ENCODE measurements at places on chromosomes 11 and 22. TPM values are rescaled to one million over a fixed set of nuclear protein-coding genes. Genes with fewer than 3 reads are reported as not detected.

GRCh38 chr11:59766542-59767224 lies 11.5 kb downstream of the STX3 start:
- no peaks in the 10 kb centered on the region for H3K27me3 ChIP-seq
- no peak for DNase-seq
- no peak overlapping the region for H3K4me3 ChIP-seq

- H3K27ac ChIP-seq = no peak overlapping the region
- DNase-seq = no peak
- H3K4me1 ChIP-seq = no peaks in the 10 kb centered on the region
- H3K36me3 ChIP-seq = no peaks in the 10 kb centered on the region
- H3K4me3 ChIP-seq = no peak overlapping the region
- no peaks in the 10 kb centered on the region for H3K27me3 ChIP-seq
These were observed 32.9 kb downstream of the CDON start for GRCh38 chr11:126029805-126030204.

- peaks cover 48% of the 10 kb centered on the region for H3K36me3 ChIP-seq
- no peaks in the 10 kb centered on the region for H3K27me3 ChIP-seq
- no peak for DNase-seq
- H3K4me1 ChIP-seq = peaks cover 75% of the 10 kb centered on the region
These were observed 20.5 kb upstream of the SORL1-AS1 start for GRCh38 chr11:121473064-121473777.

DNA sequence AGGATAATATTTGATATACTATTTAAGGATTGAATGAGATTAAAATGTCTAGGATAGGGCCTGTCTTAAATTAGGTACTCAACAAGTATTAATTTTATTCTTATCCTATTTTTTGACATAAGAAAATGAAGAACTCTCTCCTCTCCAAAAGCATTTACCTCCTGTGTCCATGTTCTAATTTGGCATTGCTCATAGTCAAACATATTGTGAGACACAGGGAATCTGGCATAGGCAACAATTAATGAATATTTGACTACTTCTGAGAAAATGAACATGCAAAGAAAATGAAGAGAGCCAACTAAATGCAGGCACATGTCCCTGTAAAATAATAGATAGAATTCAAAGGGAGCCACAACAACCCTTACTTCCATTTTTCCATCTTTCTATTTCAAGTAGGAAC lies 198.5 kb upstream of the C11orf87 start:
- no peak for DNase-seq
- H3K36me3 ChIP-seq = no peaks in the 10 kb centered on the region
- no peak overlapping the region for H3K27ac ChIP-seq
- no peak overlapping the region for H3K4me3 ChIP-seq
- H3K4me1 ChIP-seq = no peaks in the 10 kb centered on the region
- H3K27me3 ChIP-seq = no peaks in the 10 kb centered on the region

- no peaks in the 10 kb centered on the region for H3K27me3 ChIP-seq
- H3K4me1 ChIP-seq = peaks cover 29% of the 10 kb centered on the region
- no peak for DNase-seq
- H3K36me3 ChIP-seq = no peaks in the 10 kb centered on the region
- H3K27ac ChIP-seq = peak within 1 kb of the TSS; percentile 79
These were observed at the start of gene DLG2 for GRCh38 chr11:85627332-85627997. TSS of gene DLG2 (minus strand) at chr11:85627344.

- H3K27me3 ChIP-seq = no peaks in the 10 kb centered on the region
- H3K36me3 ChIP-seq = peaks cover 12% of the 10 kb centered on the region
- DNase-seq = peak; percentile 21
- peaks cover 18% of the 10 kb centered on the region for H3K4me1 ChIP-seq
These were observed at the start of gene INPPL1 for GRCh38 chr11:72224564-72225410. TSS of gene INPPL1 (plus strand) at chr11:72224767. CDS start at chr11:72224985, 218 bp downstream.

DNA sequence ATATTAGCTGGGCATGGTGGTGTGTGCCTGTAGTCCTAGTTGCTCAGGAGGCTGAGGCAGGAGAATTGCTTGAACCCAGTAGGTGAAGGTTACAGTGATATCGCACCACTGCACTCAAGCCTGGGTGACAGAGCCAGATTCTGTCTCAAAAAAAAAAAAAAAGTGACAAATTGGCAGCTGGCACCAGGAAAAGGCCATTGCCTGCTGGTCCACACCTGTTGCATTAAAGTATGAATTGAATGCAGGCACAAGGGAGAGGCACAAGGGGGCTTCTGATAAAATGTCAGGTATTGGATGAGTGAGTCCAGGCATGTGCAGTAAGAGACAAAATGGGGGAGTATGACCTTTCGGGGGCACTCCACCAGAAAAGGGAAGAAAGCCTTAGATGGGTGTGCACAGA lies 28.2 kb downstream of the ZNF70 start:
- H3K4me1 ChIP-seq = no peaks in the 10 kb centered on the region
- no peaks in the 10 kb centered on the region for H3K36me3 ChIP-seq
- no peak overlapping the region for H3K27ac ChIP-seq
- DNase-seq = no peak

The CCDC87 gene
- 0.27 TPM for total RNA-seq

The ANO3 gene
- not detected for total RNA-seq

The OR51T1 gene
- not detected for total RNA-seq

- H3K27ac ChIP-seq = peak overlapping the region; percentile 78
- peaks cover 23% of the 10 kb centered on the region for H3K4me1 ChIP-seq
- H3K36me3 ChIP-seq = no peaks in the 10 kb centered on the region
- H3K4me3 ChIP-seq = peak overlapping the region; percentile 94
These were observed 2.0 kb downstream of the KDM2A start for GRCh38 chr11:67120881-67121710.

DNA sequence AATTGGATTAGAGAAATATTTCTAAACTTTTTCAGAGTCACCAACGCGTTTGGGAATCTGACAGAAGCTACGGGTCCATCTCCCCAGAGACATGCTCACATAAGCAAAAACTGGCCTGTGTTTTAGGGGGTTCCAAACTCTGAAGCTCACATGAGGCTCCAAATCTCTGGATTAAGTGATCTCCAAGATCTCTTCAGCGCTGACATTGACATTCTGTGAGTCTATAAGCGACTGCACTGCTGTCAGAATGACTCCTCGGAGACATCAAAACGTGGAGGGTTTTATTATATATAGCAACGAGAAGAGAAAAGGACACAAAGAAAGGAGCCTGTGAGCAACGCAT lies 642 bp upstream of the SIK2 start:
- H3K4me3 ChIP-seq = peak overlapping the region; percentile 57
- peak overlapping the region; percentile 71 for H3K27ac ChIP-seq
- no peak for DNase-seq
- H3K27me3 ChIP-seq = no peaks in the 10 kb centered on the region
- H3K36me3 ChIP-seq = no peaks in the 10 kb centered on the region

- no peaks in the 10 kb centered on the region for H3K36me3 ChIP-seq
- no peaks in the 10 kb centered on the region for H3K27me3 ChIP-seq
- H3K4me1 ChIP-seq = no peaks in the 10 kb centered on the region
- no peak overlapping the region for H3K27ac ChIP-seq
- no peak for DNase-seq
These were observed 40.5 kb upstream of the PITPNB start for GRCh38 chr22:27959335-27960090.

Data from CD8-positive, alpha-beta memory T cell (primary cell).